ENCODE measurements at places on chromosomes 6 and 20.

DNA sequence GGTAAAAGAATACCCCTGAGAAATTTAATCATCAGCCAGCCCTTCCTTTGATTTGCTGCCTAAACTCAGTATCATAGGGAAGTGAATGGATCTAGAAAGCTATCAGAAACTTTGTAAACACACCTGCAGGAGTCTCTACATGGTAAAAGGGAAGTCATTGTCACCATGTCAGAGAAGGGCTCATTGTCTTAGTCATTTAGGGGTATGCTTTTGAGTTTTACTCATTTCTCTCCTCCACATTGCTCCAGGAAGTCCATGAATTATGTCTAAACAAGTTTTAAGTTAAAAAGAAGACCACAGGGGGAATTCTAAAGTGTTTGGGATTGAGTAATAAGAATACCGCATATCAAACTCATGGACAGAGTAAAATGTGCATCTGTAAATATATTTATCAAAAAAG is 2.5 kb downstream of the SLC17A1 start:
- DNase-seq: no peak

- no peak for DNase-seq
These were observed 5.4 kb downstream of the ADGRB3 start for GRCh38 chr6:68640491-68640835.

- DNase-seq: no peak
These were observed 423.2 kb downstream of the RFPL4B start for GRCh38 chr6:112770308-112770707.

DNA sequence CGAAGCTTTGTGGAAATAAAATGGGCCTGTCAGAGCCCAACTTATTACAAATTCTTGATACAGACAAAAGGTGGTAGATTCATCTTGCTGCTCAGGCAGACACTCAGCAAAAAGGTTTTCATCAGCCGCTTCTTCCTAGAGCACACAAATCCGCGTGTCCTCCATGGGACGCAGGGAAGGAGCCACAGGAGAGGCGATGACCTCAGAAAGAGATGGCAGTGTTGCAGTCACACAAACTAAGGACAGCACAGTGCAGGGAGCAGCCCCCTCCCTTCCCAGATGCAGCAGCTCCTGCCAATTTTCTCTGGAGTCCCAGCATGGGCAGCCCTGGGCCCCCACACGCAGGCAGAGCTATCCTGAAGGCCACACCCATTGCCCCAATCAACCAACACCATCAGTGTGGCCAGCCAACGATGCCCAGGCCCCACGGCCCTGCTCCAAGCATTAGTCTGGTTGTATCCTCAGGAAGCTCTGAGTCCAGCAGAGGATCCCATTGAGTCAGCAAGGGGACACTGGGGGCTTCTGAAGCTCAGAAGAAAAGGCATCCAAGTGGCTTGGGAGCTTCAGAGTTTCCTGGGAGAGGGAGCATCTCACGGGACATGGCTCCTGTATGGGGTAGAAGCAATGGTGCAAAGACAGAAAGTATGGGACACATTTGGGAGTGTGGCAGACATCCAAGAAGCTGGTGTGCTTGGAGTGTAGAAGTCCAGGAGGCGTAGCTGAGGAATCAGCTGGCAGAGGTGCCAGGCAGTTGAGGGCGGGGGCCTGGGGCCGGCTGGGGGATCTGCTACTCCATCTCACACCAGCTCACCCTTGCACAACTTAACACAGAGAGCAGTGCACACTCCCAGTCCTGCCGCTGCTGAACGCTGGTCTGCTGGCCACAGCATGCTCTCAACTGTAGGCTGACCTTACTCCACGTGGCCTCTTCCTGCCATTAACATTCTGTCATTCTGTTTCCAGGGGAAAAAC is 142.1 kb upstream of the CST7 start:
- no peak for DNase-seq

GRCh38 chr6:72636215-72636614 is 14.4 kb downstream of the KCNQ5 start:
- DNase-seq: no peak
